ENCODE measurements at places on chromosomes 1 and 21. TPM values are rescaled to one million over a fixed set of nuclear protein-coding genes. Genes with fewer than 3 reads are reported as not detected.

ZNF670 gene
- total RNA-seq, result 13.2 TPM

- no peak overlapping the region for H3K4me3 ChIP-seq
- DNase-seq, result no peak
- no peaks in the 10 kb centered on the region for H3K27me3 ChIP-seq
Observed at GRCh38 chr1:3336641-3337630, 117.5 kb upstream of the ARHGEF16 start.

GRCh38 chr1:102834688-102835320, 273.5 kb downstream of the COL11A1 start:
- H3K4me1 ChIP-seq, result no peaks in the 10 kb centered on the region
- no peak for DNase-seq

C1orf216 gene
- 18.0 TPM for total RNA-seq

CNKSR1 gene
- total RNA-seq, result 3.6 TPM

PTPRF gene
- total RNA-seq, result 125 TPM

All from neural crest cell (in vitro differentiated cells).